ENCODE measurements at places on chromosomes 3 and 15. TPM values are rescaled to one million over a fixed set of nuclear protein-coding genes. Genes with fewer than 3 reads are reported as not detected.

DNA sequence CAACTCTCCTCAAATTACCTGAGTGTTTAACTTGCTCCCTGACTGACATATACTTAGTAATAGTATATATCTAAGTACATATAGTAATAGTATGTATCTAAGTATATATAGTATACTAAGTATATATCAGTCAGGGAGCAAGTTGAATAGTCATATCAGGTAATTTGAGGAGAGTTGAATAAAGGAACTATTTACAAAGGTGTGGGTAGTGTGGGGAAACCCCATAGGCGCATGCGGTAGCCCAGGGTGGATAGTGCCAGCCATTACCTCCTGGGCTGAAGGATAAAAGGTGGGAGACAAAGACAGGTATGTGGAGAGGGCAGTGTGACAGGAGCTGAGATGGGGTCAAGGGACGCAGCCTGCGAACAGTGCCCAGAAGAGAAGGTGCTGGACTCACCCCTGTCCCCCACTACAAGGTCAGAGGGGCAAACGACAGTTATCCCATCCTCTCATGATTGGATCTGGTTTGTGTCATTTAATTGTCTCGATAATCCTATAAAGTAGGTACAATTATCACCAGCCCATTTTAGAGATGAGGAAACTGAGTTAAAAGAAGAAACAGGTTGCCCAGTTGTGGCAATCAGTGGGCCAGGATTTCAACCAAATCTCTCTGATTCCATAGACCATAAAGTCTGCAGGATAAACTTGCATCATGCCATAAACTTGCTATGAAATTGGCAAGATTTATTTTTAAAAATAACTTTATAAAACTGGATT is 34.1 kb upstream of the TPM1 start:
- no peak for DNase-seq

DNA sequence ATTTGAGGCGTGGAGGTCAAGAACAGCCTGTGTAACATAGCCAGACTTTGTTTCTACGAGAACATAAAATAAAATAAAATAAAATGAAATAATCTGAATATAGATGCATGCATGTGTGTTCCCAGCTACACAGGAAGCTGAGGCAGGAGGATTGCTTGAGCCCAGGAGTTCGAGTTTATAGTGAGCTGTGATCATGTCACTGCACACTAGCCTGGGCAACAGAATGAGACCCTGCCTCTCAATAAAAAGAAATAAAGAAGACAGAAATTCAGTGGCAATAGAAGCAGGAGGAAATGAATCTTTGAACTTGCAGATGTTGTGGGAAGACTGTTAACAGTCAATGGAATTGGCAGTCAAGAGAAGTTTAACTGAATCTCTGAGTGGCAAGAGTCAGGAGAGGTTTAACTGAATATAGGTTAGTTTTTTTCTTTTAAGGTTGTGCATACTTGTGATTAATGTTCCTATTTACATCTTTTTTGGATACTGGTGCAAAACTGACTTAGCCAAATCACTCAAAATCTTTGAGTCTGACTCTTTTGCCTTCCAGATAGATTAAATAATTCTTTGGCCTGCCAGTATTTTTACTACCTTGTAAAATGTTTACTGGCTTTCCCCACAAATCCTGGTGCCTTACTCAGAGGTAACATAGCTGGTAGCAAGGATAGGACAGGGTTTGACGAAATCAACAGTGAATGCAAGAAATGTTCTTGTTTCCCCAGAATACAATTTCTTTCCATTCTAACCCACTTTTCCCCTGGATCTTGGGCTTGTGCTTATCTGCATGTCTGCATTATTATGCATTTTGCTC is 361.4 kb downstream of the PDCD6IP start:
- DNase-seq, result no peak

GRCh38 chr15:66741646-66742045 is 39.6 kb downstream of the SMAD6 start:
- DNase-seq, result no peak

TM6SF1 gene
- 27.7 TPM for total RNA-seq

- no peak for DNase-seq
Measured at GRCh38 chr3:139251529-139251928, 92.3 kb upstream of the MRPS22 start.

- DNase-seq, result no peak
Measured at GRCh38 chr3:11288786-11289637, 16.8 kb downstream of the ATG7 start.

TNFSF10 gene
- total RNA-seq, result 2.9 TPM

GRCh38 chr3:127628788-127629466 is at the start of gene PODXL2:
Gene PODXL2 (plus strand): TSS chr3:127629185. CDS start chr3:127629220, 35 bp downstream.
- DNase-seq, result peak; percentile 90

GRCh38 chr15:93135459-93135858 is 46.4 kb upstream of the RGMA start:
- DNase-seq, result no peak
